Fibroblast of lung (primary cell): ENCODE measurements at places on chromosomes 16 and 17.

GRCh38 chr17:16439811-16440351, 24.5 kb downstream of the TRPV2 start:
- peaks cover 13% of the 10 kb centered on the region for H3K4me1 ChIP-seq
- peaks cover 29% of the 10 kb centered on the region for H3K36me3 ChIP-seq
- no peaks in the 10 kb centered on the region for H3K27me3 ChIP-seq
- DNase-seq, result no peak
- H3K4me3 ChIP-seq, result peak overlapping the region; percentile 96

GRCh38 chr17:58308173-58308984, 20.2 kb downstream of the TSPOAP1 start:
- DNase-seq, result no peak
- H3K27me3 ChIP-seq, result no peaks in the 10 kb centered on the region
- no peaks in the 10 kb centered on the region for H3K36me3 ChIP-seq
- no peaks in the 10 kb centered on the region for H3K4me1 ChIP-seq
- no peak overlapping the region for H3K27ac ChIP-seq

DNA sequence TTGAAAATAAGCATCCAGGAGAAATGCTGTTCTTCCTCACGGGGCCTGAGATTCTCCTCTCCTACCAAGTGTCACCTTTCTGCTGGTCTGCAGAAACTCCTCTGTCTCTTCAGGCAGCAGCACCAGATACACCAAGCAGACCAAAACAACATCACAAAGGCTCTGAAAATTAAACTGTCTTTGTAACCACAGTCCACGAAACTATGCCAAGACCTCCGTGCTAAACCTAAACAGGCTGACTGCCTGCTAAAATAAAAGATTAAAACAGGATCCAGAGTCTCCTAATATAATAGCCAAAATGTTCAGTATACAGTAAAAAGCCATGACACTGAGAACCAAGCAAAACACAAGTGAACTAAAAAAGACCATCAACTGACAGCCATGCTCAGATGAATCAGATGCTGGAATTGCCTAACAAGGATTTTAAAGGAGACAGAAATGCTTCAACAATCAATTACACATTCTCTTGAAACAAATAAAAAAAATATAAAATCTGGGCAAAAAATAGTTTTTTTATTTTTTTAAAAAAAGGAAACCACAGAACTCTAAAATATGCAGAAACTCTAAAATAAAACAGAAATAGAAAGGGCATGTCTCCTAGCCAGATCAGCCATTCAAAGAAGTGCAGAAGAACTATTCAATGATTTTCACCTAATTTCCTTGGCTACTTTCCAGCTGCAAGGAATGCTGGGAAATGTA, 50.3 kb upstream of the TOX3 start:
- H3K4me1 ChIP-seq, result no peaks in the 10 kb centered on the region
- no peak for DNase-seq
- no peaks in the 10 kb centered on the region for H3K27me3 ChIP-seq
- no peaks in the 10 kb centered on the region for H3K36me3 ChIP-seq

DNA sequence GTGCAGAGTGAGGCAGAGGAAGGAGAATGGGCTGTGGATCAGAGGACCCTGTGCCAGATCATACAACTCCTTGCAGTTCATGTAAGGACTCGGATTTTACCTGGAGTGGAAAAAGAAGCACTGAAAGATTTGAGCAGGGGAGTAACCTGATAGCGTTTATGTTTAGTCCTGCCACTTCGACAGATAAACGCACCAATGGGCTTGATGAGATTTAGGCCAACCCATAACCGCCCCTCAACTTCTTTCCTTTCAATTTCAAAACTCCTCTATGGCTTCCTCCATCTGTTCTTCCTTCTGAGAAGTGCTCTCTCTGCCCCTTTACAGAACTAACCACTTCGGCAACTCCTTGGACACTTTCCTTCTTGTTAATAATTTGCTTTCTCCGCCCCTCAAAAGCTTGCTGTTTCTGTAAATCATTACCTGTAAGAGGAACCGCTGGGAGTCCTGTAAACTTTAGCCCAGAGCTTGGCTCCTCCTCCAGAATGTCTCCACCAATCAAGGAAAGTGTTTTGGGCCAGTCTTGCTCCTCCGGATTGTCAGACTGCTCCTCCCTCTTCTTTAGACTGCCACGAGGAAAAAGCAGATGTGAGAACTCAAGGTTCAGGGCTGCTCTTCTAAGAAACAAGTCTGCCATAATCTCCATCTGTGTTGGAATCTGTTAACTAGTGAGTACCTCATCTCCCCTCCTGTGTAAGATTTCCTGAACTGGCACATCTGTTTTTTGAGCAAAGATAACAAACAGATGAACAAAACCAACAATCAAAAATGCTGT, at the start of gene ACSM3:
ACSM3 (plus strand) TSS at position 554 of the 772 bp plus-strand sequence. CDS start 6,021 bp downstream, outside the sequence.
- H3K27ac ChIP-seq, result no peak within 1 kb of the TSS
- DNase-seq, result peak; percentile 83
- H3K4me1 ChIP-seq, result no peaks in the 10 kb centered on the region
- H3K27me3 ChIP-seq, result no peaks in the 10 kb centered on the region
- peak within 1 kb of the TSS; percentile 60 for H3K4me3 ChIP-seq

- H3K4me1 ChIP-seq, result peaks cover 10% of the 10 kb centered on the region
- H3K4me3 ChIP-seq, result no peak overlapping the region
- no peak for DNase-seq
- H3K36me3 ChIP-seq, result no peaks in the 10 kb centered on the region
These were observed 1.3 kb downstream of the STX1B start for GRCh38 chr16:31009120-31009519.

- H3K27me3 ChIP-seq, result no peaks in the 10 kb centered on the region
- DNase-seq, result peak; percentile 38
- no peak overlapping the region for H3K4me3 ChIP-seq
- H3K36me3 ChIP-seq, result no peaks in the 10 kb centered on the region
These were observed 67.1 kb upstream of the METRNL start for GRCh38 chr17:83012200-83012785.

GRCh38 chr17:64256913-64257807, 5.9 kb downstream of the TEX2 start:
- H3K4me3 ChIP-seq, result no peak overlapping the region
- H3K4me1 ChIP-seq, result peaks cover 5% of the 10 kb centered on the region
- no peak for DNase-seq
- no peaks in the 10 kb centered on the region for H3K36me3 ChIP-seq

DNA sequence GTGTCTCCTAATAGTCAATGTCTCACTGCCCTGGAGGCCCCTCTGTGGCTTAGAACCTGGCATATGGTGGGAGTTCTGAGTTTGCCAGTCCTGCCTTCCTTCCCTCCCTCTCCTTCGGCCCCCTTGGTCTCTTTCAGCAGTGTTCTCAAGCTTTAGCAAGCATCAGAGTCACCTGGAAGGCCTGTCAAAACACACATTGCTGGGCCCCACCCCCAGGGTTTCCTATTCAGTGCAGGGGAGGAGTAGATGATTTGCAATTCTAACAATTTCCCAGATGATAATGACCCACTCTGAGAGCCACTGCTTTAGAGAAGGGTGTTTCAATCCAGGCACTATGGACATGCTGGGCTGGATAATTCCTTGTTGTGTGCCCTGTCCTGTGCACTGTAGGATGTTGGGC, 26.4 kb upstream of the TMEM220 start:
- no peak overlapping the region for H3K27ac ChIP-seq
- H3K4me1 ChIP-seq, result no peaks in the 10 kb centered on the region
- H3K4me3 ChIP-seq, result no peak overlapping the region
- no peak for DNase-seq
